ENCODE measurements at places on chromosomes 16 and 17. TPM values are rescaled to one million over a fixed set of nuclear protein-coding genes. Genes with fewer than 3 reads are reported as not detected.

GRCh38 chr16:22323173-22323958 lies 26.2 kb downstream of the POLR3E start:
- DNase-seq, result no peak

GRCh38 chr17:2071024-2071385 lies 16.1 kb downstream of the HIC1 start:
- DNase-seq, result no peak

- DNase-seq, result peak; percentile 88
Measured at GRCh38 chr17:45248132-45248957, 13.5 kb downstream of the SPATA32 start.

DNA sequence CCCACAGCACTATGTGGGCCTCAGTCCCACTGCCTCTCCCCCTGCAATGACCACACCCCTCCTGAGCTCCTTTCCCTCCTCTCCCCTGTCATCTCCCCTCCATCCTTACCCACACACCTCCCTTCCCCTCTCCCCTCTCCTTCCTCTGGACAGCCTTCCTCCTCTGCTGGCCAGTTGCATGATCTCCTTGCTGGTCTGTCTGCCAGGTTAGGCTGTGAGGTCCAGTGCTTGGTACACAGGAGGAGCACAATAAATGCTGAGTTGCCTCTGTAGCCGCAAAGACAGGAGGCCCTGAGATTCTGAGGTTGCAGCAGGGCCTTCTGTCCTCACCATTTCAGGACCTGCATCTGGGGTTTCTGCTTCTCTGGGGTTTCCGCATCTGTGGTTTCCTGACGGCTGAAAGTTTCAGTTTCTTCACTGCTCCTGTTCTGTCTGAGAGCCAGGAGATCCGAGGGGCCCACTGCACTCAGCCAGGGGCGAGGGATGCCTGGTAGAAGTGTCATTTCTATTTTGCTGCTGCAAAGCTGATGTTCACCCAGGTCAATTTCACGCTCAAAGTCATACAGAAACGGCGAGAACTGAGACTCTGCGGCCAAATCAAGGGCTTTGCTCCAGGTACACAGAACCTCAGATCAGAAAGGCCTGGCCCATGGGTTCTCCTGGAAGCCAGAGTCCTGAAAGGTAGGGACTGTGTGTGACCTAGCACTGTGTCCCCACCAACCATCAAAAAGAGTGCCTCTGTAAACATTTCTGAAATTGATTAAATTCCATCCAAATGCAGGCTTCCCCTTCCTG lies 4.6 kb upstream of the SLC12A3 start:
- peak; percentile 81 for DNase-seq

GRCh38 chr17:17351901-17352781 lies 49.0 kb downstream of the NT5M start:
- no peak for DNase-seq

The PIEZO1 gene
- total RNA-seq, result 234 TPM

The GLTPD2 gene
- not detected for total RNA-seq

Measured in activated CD4-positive, alpha-beta memory T cell treated with anti-CD3 and anti-CD28 coated beads for 36 hours (primary cell).